ENCODE measurements at places on chromosomes 1 and 21.

GRCh38 chr1:247468481-247469140 lies 10.7 kb upstream of the OR2B11 start:
- no peak for DNase-seq

- DNase-seq: no peak
Measured at GRCh38 chr1:21891621-21892479, 45.3 kb downstream of the HSPG2 start.

GRCh38 chr1:226754793-226755533 lies 15.9 kb upstream of the ITPKB start:
- no peak for DNase-seq

GRCh38 chr1:156658945-156659574 lies 17.1 kb downstream of the BCAN start:
- no peak for DNase-seq

DNA sequence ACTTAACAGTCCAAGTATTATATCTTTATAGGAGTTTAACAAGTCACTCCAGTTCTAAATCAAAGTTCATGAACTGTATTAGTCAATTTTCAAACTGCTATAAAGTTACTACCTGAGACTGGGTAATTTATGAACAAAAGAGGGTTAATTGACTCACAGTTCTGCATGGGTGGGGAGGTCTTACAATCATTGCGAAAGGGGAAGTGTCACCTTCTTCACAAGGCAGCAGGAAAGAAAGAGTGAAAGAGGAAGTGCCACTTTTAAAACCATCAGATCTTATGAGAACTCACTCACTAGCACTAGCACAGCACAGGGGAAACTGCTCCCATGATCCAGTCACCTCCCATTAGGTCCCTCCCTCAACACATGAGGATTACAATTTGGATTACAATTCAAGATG lies 70.0 kb downstream of the CLCA4 start:
- DNase-seq: peak; percentile 88

GRCh38 chr1:51072043-51072439 lies 30.0 kb upstream of the C1orf185 start:
- DNase-seq: no peak

DNA sequence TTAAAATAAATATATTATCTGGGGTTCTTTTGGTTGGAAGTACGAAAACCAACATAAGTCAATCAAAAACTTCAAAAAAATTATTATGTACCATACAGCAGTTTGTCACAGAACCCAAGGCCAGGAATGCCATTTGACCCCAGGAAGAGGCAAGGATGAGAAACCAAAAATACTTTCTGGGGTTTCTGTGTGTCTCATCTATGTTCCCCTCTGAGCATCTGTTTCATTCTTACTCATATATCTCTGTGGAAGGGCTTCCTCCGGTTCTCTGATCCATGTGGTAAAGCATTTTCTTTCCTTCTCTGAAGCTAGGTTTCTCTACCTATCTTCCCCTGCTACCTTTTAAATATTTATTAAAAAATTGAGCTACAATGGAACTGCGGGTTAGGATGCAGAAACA lies 9.8 kb upstream of the FCRL1 start:
- DNase-seq: no peak

DNA sequence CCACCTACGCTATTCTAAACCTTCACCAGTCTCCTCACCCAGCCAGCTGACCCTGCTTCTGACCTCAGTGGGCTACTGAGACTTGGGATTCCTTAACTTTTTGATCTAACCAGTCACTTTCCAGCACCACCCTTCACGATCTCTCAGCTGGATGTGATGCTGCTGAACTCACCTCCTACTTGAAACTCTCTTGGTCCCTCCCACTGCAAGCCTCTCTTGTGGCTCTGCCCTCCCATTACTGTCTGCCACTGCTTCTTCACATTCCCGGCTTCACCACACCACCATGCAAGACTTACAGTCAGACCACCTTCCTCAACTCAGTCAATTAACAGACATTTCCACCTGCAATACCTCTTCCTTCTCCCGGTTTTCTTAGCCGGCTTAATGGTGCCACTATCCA lies 6.3 kb downstream of the TAF5L start:
- DNase-seq: no peak

DNA sequence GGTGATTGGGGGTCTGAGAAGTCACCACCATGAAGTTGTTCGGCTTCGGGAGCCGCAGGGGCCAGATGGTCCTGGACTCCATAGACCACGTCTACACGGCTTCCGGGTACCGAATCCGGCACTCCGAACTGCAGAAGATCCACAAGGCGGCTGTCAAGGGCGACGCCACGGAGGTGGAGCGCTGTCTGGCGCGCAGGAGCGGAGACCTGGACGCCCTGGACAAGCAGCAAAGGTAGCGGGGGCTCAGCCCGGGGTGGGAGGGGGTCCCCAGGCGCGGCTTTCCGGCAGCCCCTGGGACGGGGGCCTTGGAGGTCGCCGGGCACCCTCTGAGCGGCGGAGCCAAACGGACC lies 146.5 kb downstream of the LIPI start:
- no peak for DNase-seq

DNA sequence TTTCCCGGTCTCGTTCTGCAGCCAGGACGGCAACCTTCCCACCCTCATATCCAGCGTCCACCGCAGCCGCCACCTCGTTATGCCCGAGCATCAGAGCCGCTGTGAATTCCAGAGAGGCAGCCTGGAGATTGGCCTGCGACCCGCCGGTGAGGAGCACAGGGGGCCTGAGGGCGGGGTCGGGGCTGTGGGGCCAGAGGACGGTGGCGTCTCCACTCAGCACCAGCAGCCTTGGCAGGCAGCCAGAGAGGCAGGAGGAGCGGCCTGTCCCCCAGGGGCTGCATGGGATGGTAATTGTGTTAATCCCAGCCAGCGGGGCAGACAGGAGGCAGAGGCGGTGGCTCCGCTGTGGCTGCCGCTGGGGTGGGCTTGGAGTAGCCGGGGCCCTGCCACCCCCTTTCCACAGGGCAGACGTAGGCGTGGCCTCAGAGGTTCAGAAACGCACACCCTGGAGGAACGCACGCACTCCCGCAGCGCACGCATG lies 12.1 kb downstream of the SAMD11 start:
- DNase-seq: no peak

GRCh38 chr1:212780759-212781158 lies 10.8 kb downstream of the NSL1 start:
- DNase-seq: no peak

DNA sequence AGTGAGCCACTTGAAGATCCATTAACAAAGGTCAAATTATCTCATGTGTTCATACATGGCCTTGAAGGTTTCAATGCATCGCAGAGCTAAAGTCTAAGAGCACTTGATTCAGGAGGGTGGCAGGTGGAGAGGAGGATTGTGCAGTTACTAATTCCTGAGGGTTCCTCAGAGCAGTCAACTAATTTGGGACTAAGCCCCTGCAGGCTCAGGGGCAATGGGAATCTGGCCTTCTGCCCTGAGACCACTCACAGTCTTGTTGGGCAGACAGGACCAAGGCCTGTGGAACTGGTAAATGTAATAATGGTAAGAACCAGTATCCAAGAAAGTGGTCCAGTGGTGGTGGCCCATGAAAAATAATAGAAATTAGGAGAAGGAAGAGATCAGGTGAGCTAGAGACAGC lies 127.4 kb upstream of the HMGB4 start:
- DNase-seq: no peak

- no peak for DNase-seq
Measured at GRCh38 chr1:225763716-225764548, 13.7 kb upstream of the SRP9 start.

DNA sequence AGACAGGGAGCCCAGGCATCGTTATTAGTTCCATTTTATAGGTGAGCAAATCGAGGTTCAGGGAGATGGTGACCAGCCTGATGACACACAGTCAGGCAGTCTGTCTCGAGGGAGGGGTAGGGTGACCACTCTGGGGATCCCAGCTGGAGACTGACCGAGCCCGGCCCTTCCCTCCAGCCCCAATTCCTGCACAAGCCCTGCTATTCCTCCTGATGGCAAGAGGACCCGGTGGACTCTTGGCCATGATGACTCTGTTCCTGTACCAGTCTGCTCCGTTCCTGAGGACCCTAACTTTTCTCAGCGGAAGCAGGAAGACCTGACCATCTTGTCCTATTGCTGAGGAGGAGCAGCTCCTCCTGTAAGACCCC lies 391 bp downstream of the AGT start:
- DNase-seq: no peak

- no peak for DNase-seq
Measured at GRCh38 chr1:74396933-74397332, 115.5 kb downstream of the LRRC53 start.

GRCh38 chr1:157485793-157486192 lies 66.5 kb downstream of the FCRL5 start:
- DNase-seq: no peak

DNA sequence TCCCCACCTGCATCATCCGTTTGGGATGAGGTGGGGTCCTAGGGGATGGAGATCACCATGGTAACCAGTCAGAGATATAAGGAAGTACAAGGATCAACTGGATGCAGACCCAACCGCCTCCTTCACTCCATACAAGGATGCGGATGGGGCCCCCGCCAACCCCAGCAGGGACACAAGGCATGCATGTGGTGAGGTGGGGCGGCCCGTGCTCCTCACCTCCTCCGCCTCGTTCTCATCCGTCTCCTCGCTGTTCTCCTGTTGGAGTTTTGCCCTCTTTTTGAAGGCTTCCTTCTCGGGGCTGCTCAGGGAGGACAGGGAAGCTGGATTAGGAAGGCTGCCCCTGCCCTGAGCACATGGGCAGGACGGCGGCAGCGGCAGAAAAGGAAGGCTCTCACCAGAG lies 23.8 kb downstream of the KIF21B start:
- no peak for DNase-seq

DNA sequence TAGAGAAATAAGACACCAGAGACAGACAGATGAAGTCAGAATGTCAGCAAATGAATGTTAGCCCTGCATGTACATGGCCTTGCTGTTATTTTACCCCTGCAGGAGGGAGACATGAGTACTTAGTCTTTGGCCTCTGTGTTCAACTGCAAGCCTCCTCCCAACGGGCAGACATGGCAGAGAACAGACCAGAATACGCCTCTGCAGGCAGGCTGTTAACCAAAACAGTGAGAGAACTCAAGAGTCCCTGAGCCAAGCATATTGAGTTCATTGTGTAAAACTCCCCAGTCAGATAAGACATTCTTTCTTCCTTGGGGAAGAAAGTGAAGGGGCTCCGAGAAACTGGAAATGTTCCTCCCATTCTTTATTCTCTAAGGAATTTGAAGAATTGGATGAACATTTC lies 150.9 kb downstream of the PHTF1 start:
- DNase-seq: no peak

- no peak for DNase-seq
Measured at GRCh38 chr1:24936684-24937083, 6.6 kb upstream of the RUNX3 start.

DNA sequence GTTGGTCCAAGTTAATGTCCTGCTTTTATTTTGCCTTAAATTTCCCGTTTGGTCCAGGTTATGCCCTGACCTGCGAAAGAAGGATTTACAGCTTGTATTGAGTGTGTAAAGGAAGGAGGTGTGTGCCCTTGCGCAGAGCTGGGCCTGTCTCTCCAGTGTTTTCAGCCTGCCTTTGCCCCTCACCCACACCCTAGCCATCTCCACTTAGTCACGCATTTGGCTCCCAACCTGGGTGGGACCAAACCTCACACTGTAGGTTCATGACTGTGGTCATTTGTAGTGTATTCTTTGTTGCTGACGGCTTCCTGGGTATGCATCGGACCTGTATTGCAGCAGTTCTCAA lies 572 bp upstream of the SRSF10 start:
- no peak for DNase-seq

- DNase-seq: peak; percentile 26
Measured at GRCh38 chr1:77888081-77888780, at the start of gene NEXN. Gene NEXN, plus strand, starts transcription at chr1:77888624. Its CDS starts 27,483 bp downstream, at chr1:77916107.

- DNase-seq: no peak
Measured at GRCh38 chr21:25560271-25560685, 47.0 kb downstream of the MRPL39 start.

DNA sequence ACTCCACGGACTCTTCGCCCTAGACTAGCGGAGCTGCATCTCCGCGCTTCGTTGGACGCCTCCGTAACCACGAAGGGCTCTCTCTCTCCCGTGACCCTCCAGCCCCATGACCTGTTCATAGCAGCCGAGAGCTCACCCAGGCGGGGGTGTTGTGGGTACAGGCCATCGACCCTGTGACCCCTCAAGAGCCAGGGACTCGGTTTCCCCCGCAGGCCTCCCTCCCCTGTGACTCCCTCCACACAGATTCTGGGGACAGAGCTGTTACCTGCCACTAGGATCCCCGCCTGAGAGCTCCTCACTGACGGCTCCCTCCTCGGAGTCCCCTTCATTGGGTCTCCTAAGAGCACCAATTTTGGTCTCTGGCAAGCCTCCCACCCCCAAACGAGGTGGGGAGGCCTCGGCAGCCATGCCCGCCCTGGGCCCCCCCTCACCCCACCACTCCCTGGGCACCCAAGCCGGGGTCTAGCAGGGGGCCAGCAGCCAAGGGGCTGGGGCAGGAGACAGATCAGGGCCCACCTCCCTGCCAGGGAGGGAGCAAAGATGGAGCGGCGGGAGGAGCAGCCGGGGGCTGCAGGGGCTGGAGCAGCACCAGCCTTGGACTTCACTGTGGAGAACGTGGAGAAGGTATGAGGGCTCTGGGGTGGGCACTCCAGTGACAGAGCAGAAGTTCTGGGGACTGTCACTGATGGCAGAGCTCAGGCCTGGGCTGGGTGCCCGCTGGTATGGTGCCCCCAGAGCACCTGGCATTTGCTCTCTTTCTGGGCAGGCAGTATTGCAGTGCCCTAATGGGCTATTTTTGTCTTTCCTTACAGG lies 517 bp downstream of the IPO13 start:
- no peak for DNase-seq

- no peak for DNase-seq
Measured at GRCh38 chr1:67690411-67690810, 5.4 kb downstream of the GADD45A start.

DNA sequence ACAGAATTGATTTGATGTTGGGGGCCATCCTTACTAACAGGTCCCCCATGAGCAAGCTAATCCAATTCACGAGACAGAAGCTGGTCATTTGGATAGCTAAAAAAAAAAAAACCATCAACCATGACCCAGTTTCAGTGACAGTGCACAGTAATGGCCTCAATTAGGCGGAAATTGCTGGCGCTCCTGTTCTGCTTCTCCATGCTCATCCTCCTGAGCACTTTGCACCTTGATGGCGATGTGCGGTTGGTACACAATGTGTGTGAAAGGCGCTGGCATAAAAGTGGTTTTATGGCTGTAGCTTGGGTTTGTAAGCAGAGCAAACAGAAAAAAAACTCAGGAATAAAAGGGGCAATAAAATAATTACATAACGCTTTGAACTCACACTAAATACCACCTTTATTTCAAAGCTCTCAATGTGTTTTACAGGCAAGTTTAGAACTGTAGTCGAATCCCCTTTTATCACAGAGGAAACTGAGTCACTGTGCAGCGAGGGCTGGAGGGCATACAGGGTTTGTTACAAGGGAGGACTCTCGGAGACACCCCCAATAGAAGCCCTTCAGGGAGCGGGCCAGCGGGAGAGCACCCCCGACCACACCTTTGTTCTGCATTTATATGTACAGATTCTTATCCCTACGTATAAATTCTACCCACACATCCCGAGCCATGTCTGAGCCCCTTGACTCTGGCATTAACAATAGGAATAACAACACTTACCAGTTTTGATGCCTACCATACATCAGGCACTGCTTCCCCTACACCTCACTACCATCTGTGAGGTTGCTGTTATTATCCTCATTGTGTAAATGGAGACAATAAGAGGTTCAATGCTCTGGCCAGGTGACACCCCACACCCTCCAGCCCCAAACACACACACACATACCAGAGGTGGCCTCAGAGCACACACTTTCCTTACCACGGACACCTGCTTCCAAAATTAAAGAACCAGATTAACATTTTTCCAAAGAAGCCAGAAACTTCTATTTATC lies 213.5 kb upstream of the IRF2BP2 start:
- no peak for DNase-seq

GRCh38 chr1:157115429-157115838 lies 15.8 kb upstream of the ETV3L start:
- no peak for DNase-seq

- DNase-seq: no peak
Measured at GRCh38 chr1:24767351-24767750, 22.1 kb downstream of the CLIC4 start.

Data from B cell (primary cell).